HCT116 (cell line): ENCODE measurements at places on chromosomes 1 and 21.

DNA sequence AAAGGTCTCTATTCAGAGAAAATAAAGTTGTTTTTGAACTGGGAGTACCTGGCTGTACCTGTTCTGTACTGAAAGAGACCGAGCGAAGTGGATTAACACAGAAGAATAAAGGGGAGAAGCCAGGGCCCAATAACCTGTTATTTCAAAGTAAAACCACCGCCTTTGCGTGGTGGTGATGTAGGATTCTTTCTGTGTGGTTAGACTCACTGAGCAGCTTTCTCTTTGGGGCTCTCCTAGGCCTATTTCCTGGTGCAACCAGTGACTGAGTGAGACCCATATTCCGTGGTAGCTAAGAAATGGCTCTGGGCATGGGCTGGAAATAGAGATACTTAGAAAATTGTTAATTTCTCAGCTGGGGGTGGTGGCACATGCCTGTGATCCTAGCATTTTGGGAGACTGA, 99.9 kb downstream of the XCL2 start:
- no peak for DNase-seq

DNA sequence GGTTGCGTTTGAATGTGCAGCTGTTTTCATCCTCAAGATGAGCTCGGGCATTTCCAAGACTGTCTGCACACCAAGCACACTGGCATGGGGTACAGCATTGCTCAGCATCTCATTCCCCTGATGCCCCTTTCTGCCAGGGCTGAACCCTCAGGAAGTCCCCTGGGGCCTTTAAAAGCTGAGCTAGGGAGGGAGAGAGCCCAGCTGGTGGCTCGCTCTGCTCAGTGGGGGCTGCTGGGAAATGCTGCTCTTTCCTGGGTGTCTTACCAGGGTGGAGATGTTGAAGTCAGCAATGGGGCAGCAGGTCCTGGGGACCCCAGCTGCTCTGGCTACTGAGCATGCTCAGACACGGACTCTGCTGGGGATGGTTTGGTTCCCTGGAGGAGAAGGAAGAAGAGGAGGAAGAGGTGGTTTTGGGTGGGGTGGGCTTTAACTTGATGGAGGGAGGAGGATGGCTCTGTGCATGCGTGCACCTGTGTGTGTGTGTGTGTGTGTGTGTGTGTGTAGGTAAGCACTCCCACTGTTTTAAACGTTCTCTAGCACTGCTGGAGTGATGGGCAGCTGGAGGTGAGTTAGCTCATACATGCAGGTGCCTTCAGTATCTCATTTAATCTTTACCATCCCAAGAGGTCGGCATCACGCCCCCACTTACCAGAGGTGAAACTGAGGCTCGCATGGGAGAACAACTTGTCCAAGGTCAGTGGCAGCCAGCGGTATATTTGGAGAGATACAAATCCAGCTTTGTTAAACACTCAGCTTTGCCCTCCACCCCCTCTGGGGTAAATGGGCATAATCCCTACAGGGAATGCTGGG, 40.9 kb downstream of the ACTL8 start:
- no peak for DNase-seq

DNA sequence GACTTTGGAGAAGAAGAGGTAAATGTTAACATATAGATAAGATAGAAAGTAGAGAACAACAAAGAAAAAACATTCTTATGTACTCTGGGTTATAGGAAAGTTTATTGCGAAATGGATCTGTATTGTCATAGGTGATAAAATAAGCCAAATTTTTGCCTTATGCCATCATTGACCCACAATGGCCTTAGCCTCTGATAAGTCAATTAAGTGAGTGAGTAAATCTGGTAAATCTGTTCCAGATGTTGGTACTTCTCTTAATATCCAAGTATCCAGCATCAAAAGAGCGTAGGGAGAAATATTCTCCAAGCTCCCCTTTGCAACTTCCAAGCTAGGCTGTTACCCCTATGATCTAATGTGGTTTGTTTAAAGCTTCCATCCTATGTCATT, 38.3 kb upstream of the CLCA4 start:
- DNase-seq = no peak

- DNase-seq = no peak
Observed at GRCh38 chr1:45437323-45437722, 53.6 kb downstream of the TESK2 start.

- DNase-seq = no peak
Observed at GRCh38 chr1:32639489-32640075, 10.8 kb downstream of the ZBTB8OS start.

DNA sequence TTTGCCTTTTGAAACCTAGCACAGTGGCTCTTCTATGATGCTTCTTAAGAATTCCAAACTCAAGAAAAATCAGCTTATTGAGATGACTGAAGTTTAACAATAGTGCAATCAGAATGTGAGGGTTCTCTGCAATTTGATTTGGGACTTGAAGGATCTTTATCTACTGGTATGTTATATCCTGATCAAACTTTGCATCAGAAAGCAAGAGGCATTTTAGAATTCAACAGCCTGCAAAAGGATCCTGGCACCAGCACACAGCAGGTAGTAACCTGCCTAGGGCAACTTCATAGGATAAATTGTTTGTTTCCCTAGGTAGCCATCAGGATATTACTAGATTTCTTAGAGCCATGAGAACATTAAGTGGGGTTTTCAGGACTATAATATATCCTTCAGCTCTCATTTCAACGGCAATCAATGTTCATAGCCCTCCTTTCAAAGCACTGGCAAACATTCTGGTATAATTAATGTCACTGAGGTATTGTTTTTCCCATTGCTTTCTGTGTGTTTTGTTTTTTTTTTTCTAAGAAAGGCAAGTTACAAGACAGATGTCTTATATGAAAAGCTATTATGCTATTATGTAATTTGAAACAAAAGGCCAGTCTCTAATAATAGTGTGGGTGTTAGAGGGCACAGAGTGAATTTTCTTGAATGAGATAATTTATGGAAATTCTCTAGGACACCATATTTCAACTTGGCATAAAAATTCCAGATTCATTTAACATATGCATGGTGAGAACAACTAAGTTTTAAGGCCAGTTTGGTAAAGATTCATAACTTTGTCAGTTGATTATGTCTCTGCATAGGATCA, 34.5 kb downstream of the NTNG1 start:
- DNase-seq = no peak
